ENCODE measurements at places on chromosomes 3 and 15.

GRCh38 chr3:25663869-25664811 is 567 bp downstream of the TOP2B start:
- peak; percentile 47 for DNase-seq

DNA sequence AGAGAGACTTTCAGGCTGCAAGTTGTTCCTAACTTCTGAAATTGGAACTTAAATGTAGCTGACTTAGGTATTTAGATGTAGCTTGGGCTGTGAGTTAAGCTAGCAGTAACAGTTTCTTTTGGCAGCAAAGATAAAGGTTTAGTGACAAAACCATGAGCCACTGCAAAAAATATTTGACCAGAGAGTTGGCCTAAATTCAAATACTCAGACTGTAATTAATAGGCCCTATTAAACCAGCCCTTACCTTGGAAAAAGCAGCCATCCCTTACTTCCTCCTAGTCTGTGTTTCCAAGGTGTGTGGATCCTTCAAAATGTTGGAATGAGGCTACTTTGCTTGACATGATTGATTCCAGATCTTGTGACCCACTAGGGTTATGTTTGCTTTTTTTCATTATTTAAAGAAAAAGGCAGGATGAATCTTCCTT is 8.2 kb downstream of the TPM1 start:
- DNase-seq, result peak; percentile 72

- no peak for DNase-seq
Measured at GRCh38 chr15:100476805-100477204, 51.9 kb downstream of the CERS3 start.

DNA sequence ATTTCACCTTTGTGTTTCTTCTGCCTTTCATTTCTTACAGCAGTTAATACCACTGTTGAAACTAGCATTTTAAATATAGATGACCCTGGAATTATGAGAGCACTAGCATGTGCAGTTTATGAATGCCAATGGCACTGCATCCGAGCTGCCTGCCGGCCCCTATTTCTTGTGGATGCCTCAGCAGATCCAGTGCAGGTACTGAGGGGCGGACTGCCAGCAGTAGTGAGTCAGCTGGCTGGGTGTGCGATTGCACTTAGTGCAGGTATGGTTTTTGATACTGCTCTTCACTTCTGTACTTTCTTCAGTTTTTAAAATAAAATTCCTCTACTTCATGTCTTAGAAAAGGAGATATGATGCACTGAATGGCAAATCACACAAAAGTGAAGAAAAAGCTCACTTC is 453.0 kb downstream of the DIPK2A start:
- DNase-seq, result no peak
